Left renal cortex interstitium (tissue), 4 donors: ENCODE measurements at places on chromosomes 11 and 22. TPM values are rescaled to one million over a fixed set of nuclear protein-coding genes. Genes with fewer than 3 reads are reported as not detected.

DNA sequence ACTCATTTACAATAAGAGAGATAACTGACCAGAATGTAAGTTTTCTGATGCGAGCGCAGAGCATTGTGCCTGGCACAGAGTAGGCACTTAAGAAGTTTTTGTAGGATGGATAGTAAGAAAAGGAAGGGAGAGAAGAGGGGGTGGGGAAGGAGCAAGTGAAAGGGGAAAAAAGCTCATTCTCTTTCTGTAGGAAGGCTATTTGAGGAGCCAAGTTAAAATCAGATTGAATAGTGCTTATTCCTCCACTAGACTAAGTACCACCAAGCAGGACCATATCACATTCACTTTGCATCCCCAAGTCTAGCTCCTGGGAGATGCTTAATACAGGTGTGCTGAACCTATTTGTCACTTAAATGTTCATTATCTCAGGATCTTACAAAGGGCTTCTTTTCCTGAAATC, 14.1 kb upstream of the CRKL start:
- no peak for DNase-seq

DNA sequence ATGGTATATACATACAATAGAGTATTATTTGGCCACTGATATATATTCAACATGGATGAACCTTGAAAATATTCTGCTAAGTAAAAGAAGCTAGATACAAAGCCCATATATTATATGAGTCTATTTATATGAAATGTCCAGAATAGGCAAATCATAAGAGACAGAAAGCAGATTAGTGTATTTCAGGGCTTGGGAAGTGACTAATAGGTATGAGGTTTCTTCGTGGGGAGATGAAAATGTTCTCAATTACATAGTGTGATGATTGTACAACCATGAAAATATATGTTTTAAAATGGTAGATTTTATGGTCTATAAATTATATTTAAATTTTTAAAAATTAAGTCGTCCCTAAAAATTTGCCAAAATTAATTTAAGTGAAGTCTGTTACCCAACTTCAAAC, 92.2 kb downstream of the STK33 start:
- no peak for DNase-seq

DNA sequence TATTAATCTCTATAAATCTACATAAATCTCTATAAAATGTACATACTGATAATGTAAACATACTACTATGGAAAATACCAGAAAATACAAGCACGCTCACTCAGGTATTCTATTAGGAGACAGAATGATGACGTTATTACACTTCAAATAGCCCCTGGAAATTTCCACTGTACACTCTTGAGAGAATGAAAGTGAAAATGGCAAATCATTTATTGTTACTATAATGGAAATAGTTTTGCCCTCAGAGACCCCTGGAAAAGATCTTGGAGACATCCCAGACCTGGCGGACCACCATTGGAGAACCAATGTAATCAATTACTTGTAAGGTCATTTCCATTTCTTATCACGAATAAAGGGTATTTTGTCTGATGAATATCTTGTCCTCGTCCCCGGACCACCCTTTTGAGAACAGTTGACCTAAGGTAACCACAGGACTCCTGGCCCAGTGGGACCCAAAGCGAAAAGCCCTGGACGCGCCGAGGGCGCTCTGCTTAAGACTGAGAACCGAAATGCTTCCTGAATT, 509 bp upstream of the PRRG4 start:
- no peak for DNase-seq

- no peak for DNase-seq
These were observed 68.4 kb downstream of the GAS2 start for GRCh38 chr11:22734628-22735345.

DNA sequence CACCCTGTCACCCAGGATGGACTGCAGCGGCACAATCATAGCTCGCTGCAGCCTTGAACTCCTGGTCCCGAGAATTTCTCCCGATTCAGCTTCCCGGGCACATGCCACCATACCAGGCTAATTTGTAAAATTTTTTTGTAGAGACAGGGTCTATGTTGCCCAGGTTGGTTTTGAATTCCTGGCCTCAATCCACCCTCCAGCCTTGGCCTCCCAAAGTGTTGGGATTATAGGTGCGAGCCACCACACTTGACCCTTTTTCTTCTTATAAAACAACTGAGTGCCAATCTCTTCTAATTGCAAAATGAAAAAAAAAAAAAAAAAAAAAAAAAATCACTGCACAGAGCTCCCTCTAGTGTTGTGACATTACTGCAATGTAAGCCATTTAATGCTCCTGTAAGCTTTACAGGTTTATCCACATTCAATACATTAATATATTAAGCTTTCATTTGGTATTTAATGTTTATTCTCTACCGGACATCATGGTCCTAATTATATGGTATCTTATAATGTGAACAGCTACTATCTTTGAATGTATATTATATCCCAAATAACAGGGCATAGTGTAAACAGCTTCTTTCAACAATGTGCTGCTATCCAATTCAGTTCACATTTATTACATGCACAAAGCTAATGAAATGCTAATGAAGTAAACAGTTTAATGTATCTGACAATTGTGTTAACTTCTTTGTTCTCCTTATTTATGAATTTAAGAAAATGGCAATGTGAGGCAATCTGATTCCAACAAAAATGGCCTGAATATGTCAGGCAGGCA, 44.6 kb downstream of the COPB1 start:
- DNase-seq: no peak

The LAYN gene
- 8.0 TPM for polyA plus RNA-seq
